ENCODE measurements at places on chromosomes 13 and 19.

DNA sequence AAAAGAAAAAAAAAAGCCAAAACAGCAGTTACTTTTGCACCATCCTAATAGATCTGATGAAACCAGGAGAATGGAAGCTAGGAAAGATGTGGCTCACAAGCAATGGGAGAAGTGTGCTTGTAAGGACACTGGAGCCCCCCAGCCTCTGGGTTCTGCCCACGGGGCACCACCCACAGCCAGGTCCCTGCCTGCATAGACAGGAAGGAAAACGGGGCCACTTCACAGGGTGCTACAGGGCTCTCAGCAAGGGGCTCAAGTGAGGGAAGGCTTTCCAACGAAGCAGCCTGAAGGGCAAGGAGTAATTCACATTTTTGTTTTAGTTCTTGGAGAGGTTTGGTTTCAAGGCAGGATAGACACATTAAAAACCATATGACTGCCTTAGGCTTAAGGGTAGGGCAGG lies 42.7 kb downstream of the BRD4 start:
- no peak for DNase-seq

DNA sequence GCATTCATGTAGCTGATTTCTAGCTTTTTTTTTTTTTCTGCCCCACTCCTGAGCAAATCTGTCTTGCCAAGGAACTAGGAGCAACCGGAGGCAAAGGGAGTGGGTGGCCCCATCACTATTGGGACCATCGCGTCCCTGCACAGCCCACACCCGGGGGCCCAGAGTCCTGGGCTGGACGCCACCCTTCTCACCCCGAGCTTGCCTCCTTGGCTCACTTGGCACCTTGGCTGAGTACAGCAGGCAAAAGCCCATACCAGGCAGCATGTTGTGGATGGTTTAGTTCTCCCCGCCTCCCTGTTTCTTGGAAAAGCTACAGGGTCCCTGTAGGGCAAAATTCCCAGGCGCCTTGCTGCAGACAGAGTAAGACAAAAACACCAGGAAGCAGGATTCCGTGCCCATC lies 13.7 kb downstream of the SMIM24 start:
- no peak for DNase-seq

DNA sequence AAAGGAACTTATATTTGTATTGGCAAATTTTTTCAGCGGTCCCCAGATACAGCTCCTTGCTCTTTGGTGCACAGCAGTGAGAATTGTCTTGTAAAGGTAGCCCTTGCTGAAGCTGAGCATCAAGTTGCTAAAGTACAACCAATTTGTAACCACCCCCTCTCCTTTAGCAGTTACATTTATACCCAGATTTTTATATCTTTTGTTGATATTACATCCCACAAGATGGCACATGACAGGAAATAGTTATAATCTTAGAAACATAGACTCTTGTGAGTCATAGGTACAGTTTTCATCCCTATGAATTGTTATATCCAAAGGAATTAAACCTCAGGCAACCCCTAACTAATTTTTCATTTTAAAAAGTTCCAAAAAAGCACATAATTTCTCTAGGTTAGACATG lies 523.0 kb upstream of the SLITRK1 start:
- DNase-seq: no peak

GRCh38 chr19:1503925-1504773 lies 8.7 kb downstream of the ADAMTSL5 start:
- no peak for DNase-seq

DNA sequence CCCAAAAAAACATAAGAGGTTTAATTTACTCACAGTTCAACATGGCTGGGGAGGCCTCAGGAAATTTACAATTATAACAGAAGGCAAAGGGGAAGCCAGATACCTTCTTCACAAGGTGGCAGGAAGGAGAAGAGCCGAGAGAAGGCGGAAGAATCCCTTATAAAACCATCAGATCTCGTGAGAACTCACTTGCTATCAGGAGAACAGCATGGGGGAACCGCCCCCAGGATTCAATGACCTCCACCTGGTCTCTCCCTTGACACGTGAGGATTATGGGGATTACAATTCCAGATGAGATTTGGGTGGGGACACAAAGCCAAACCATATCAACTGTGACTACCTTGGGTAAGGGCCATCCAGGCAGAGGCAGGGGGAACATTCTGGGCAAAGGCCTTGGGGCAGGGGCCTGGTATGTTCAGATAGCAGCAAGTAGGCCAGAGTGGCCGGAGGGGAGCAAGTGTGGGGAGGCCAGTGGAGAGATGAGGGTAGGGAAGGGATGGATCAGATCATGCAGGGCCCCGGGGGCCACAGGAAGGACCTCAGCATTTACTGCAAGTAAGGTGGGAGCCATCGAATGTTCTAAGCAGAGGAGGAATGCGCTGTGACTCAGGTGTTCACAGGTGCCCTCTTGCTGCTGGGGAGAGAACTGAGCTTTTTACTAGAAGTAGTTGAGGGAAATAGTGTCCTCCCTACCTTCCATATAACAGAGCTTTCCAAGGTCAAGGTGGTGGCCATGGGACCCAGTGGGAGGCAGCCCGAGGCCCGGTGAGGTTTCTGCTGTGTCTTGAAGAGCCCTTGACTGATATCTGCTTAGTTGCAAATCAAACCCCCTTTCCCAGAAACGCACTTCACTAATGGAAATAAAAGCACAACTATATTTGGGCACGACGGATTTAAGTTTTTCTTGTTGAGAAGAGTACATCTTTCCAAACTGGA lies 18.0 kb downstream of the RAB3D start:
- no peak for DNase-seq

- no peak for DNase-seq
Measured at GRCh38 chr19:11205939-11206570, 8.7 kb upstream of the KANK2 start.

- no peak for DNase-seq
Measured at GRCh38 chr19:48469934-48470680, 938 bp downstream of the CYTH2 start.

- no peak for DNase-seq
Measured at GRCh38 chr13:74289107-74289506, 154.9 kb upstream of the KLF12 start.

GRCh38 chr13:65057986-65058385 lies 2172.2 kb downstream of the PCDH9 start:
- no peak for DNase-seq

DNA sequence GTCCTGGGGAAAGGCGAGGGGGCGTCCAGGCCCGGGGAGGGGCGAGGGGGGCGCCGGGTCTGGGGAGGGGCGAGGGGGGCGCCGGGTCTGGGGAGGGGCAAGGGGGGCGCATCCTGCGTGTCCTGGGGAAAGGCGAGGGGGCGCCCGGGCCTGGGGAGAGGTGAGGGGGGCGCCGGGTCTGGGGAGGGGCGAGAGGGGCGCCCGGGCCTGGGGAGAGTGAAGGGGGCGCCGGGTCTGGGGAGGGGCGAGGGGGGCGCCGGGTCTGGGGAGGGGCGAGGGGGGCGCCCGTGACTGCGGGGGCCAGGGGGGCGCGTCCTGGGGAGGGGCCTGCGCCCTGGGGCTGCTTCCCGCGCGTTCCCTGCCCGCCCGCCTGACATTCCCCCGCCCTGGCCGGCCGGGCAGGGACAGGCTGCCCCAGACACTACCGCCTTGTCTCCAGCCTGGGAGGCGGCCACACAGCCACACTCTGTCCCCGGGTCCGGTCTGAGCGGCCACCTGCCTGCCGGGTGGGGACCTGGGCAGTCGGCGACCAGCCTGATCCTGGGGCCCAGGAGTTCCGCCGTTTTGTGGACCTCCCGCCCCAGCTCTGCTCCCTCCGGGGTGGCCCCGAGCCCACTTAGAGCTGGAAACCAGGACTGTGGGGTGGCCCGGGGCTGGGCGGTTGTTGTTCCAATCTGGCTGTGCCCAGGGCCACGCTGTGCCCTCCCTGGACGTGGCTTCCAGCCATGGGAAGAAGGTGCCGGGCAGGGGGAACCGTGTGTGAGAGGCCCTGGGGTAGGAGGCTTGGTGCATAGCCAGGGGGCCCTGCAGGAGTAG lies 11.8 kb downstream of the PALM start:
- no peak for DNase-seq

DNA sequence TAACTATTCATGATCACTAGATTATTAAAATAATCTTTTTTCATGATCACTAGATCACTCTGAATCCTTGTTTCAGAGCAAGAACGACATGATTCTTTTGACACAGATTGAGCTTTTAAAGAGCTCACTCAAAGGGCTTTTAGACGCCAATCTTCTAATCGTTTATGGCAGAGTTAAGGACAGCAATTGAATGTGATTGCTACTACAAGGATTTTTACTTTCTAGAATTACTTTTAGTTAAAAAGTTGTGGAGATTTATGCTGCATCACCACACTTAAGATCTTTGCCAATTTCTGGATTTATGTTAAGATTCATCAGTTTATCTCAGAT lies 1.3 kb downstream of the EXOSC8 start:
- no peak for DNase-seq

GRCh38 chr19:28372576-28373247 lies 840.2 kb downstream of the UQCRFS1 start:
- DNase-seq: no peak

- no peak for DNase-seq
Measured at GRCh38 chr13:56187331-56187730, 953.4 kb upstream of the PRR20A start.

DNA sequence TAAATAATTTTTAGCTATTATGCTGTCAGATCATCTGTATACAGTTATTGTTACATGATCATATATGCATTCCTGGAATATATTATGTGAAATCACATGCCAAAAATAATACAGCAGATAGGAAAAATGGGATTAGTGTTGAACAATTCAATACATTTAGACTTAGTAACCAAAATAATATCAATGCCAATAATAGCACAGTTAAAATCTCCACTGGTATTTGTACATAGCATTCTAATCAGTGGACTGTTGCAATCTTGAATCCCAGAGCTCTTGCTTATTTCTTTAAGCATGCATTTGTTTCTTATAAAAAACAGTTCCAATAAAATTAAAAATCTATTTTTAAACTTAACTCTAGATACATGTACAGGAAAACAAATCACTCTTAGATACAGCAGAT lies 2772.2 kb downstream of the PCDH9 start:
- DNase-seq: no peak

- no peak for DNase-seq
Measured at GRCh38 chr19:1166872-1167573, 7.0 kb downstream of the SBNO2 start.

GRCh38 chr19:28067882-28068281 lies 1145.1 kb downstream of the UQCRFS1 start:
- no peak for DNase-seq

DNA sequence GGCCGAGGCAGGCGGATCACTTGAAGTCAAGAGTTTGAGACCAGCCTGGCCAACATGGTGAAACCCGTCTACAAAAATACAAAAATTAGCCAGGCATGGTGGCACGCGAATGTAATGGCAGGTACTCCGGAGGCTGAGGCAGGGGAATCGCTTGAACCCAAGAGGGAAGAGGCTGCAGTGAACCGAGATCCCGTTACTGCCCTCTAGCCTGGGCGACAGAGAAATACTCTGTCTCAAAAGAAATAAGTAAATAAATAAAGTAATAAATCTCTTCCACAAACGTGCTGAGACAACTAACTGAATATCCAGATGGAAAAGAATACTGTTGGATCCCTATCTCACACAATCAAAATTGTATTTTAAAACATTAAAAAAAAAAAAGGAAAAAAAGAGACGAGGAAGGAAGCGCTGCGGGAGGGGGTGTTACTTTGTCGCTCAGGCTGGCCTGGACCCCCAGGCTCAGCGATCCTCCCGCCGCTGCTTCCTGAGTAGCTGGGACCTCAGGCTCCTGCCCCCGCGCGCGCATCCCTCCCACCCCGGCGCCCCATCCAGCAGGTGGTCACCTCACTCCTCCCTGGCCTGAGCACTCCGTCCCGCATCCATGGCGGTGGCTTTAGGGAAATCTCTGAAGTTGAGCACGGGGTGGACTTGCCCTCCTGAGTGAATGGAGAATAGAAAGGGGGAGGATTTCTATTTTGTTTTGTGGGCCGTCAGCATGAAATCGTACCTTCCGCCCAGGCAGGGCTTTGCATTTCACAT lies 628 bp upstream of the ZNF813 start:
- no peak for DNase-seq

DNA sequence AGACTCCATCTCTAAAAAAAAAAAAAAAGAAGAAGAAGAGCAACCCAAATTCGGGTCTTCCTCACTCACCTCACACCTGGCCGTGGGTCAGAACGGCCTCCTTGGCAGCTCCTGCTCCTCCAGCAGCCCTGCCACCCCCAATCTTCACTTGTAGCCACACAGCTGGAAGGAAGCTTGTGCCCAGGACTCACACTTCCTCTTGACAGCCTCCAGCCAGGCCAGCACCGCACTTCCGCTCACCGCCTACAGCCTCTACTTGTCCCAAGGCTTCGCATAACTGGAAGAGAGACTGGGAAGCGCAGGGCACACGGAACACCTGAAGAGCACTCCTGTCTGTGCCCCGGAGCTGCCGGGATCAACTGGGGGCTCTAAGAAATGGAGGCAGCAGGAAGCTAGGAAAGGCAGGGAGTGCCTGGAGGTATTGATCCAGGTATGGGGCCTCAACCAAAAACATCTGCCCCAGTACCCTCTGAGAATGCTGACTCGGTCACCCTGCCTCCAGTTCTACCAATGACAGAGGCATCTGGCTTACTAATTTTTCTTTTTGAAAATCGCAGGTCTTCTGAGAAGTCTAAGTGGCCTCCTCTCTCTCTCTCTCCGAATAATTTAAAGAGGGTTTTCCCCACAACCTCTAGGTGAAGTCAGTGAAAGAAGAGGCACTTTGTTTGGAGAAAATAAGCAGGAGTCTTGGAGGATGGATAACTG lies 31.1 kb upstream of the ATP12A start:
- no peak for DNase-seq

DNA sequence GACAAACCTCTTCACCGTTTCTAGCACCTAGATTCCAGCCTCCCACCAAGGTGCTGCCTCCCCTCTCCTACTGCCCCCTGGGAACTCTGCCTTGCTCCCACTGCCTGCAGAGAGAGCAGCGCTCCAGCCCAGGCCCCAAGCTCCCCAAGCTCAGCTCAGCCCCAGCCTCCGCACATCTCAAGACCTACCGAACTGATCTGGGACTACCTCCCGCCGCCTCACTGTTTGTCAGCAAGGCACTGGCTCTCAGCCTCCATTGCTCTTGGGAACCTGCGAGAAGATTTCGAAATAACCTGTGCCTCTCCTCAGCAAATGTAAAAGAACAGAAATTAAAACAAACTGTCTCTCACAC lies 92.4 kb upstream of the GPR183 start:
- DNase-seq: no peak

GRCh38 chr13:33730619-33731018 lies 87.3 kb upstream of the RFC3 start:
- no peak for DNase-seq

- DNase-seq: no peak
Measured at GRCh38 chr13:114324334-114324733, 10.0 kb downstream of the CHAMP1 start.

DNA sequence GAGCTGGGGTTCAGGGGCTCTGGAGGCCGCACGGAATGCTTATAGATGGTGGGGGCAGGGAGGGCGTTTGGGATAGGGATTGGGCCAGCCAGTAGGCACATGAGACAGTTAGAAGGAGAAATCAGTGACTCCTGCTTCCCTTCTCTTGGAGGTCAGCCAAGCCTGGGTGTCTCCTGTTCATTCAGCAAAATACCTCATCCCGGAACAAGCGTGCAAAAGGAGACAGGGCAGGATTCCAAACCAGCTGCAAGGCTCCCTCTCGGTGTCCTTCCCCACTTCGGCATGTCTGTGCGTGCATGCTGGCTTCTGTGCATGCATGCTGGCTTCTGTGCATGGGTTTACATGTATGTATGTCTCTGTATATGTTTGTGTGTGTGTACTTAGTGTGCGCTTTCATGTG lies 37.3 kb upstream of the PEPD start:
- no peak for DNase-seq

Data from activated CD8-positive, alpha-beta memory T cell treated with anti-CD3 and anti-CD28 coated beads, Interleukin-2, amount 10 ng/mL, durations not matched to agents 7 days and 5 days (primary cell).